H54 (cell line): ENCODE measurements at places on chromosomes 1 and 21.

- no peak for DNase-seq
These were observed 27.6 kb upstream of the SLAMF1 start for GRCh38 chr1:160674415-160674814.

- no peak for DNase-seq
These were observed 47.2 kb downstream of the HSD3B1 start for GRCh38 chr1:119554183-119554582.

DNA sequence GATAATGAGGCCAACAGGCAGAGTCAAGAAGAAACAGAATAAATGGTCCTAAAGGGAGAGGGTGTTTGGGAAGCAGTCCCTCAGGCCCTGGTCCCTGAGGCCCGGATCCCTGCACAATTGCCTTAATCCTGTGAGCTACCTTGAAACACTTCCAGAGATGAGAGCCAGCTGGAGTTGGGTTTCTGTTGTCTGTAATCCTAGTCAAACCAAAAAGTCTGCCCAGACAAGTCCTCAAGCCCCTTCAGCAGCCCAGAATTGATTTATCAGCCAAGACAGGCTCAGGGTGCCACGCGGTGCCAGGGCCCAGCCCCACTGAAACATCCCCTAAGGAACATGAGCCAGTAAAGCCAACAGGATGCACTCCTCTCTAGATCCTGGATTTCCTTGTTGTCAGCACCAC is 16.4 kb upstream of the CLSTN1 start:
- DNase-seq = no peak

DNA sequence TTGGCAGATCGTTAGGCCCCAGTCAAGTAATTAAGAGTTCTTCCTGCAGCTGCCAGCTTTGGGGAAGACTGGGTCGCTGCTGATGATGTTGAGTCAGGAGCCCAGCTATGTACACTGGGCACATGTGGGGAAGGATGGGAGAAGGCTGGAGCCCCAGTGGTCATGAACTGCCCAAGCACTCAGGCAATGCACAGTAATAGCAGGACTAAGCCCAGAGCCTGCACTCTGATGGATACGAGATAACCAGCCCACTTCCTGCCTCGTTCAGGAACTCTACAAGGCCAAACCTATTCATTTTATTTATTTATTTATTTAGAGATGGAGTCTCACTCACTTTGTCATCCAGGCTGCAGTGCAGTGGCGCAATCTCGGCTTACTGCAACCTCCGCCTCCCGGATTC is 81.1 kb upstream of the BTG3 start:
- DNase-seq = no peak

DNA sequence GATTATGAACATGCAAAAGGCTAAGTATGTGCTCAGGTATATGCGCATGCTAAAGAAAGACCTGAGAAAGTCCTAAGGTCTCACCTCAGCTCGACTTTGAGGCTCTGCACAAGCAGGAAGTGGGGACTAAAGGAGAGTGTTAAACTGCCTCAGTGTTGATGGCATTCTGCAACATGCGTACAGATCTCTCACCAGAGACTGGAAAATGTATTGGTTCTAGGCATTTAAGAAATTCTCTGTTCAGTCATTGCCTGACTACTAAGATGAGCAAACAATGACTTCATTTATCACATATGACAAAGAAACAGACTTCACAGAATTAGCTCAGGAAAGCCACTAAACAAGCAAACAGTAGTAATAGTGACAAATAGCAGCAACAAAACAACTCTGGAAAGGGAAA is 90.8 kb downstream of the USH2A start:
- DNase-seq = no peak

DNA sequence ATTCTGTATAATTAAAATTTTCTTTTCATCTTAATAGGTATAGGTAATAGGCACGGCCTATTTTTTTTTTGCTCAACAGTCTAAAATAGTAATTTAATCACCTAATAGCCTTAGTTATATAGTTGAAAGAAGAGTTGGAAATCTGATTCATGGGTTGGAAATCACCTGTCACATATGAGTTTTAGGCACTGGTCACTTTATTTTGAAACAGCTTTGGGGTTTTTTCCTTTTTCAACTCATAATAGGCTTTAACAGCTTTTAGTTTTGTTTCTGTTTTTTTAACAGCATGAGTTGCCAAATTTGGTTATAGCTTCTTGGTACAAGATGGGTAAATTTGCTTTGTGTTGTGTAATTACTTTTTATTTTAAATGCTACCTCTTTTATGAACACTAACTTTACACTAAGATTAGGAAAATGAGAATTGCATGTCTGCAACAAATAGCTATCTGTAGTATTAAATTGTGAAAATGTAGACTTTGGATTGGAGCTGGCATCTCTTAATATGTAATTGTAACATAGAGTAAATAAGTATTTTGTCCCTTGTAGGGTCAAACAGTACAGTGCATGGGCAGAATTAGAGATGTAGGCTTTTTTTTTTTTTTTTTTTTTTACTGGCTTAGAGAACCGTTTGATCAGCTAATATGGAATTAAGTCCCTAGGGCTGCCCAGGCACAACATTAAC is 109.8 kb downstream of the OSBPL9 start:
- no peak for DNase-seq

GRCh38 chr1:43507296-43508295 is 23.1 kb upstream of the PTPRF start:
- DNase-seq = no peak
